ENCODE measurements at places on chromosomes 12 and 14.

GRCh38 chr12:120801146-120801545, 75.5 kb downstream of the ACADS start:
- DNase-seq: no peak

DNA sequence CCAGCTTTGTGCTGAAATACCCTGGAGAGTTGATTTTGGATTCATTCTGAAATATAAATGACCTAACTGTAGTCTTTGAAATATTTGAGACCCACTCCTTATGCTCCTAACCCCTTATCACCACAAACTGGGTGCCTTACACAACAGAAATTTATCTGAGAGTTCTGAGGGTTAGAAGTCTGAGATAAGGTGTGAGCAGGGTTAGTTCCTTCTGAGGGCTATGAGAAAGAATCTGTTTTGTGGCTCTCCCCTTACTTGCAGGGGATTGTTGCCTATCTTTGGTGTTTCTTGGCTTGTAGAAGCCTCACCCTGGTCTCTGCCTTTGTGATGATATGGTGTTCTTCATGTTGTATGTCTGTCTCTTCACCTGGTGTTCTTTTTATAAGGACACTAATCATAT, 91.7 kb downstream of the DERA start:
- no peak for DNase-seq

DNA sequence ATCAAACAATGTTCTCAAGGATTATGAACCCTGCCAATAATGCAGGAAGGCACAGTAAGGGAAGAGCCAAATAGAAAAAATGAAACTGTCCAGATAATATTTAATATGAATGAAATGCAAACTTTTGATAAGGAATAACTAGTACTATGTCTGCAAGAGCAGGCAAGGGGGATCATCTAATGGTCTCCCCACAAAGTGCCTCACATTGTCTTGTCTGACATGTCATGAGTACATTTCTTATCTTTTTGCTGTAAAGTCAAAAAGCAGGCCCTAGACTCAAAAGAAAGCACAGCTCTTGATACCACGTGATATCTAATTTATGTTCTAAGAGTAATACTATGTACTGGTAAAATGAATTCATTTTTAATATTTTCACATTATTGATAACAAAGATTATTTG, 43.9 kb upstream of the GTF2A1 start:
- DNase-seq: no peak

DNA sequence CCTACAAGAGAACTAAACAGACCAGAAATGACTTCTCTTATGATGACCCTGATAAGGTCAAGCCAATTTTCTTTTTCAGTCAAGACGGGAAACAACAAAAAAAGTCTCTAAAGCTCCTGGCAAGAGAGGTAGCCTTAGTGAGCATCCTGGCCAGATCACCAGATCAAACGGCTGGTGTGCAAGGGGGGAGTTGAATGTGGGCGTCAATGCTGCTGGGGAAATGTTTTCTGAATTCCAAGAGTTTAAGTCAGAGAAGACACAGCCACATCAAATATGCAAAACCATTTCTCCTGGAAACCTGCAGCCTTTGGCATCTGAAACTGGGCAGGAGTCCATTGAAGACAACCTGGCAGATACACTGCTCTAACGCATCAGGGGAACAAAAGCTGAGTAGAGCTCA, 16.0 kb upstream of the SELPLG start:
- DNase-seq: no peak

DNA sequence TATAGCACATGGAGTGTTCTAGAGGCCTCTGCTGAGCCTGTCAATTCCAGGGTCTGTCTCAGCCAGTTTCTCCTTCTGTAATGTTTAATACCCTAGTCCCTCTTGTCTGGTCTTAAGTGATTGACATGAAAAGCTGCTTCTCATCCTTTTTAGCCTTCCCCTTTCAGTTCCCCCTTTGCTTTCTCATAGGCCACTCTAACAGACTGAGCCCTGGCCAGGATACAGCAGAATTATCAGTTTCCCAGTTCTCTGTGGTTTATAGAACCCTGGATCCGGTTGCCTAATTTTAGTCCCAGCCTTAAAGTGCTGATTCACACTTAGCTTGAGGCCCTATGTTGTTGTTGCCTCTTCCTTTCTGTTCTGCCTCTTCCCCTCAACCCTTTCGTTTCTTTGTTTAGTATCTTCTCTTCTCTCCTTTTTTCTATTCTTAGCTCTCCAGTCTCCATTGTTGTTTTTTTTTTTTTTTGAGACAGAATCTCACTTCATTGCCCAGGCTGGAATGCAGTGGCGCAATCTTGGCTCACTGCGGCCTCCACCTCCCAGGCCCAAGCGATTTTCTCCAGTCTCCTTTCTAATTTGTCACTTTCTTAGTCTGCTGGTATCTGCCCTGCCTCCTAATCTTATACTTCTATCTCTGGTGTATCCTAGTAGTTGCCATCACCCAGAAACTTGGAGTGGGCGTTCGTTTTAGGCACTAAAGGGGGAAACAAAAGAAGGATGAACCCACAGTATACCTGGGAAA, 2.9 kb upstream of the BIN2 start:
- DNase-seq: peak; percentile 44

DNA sequence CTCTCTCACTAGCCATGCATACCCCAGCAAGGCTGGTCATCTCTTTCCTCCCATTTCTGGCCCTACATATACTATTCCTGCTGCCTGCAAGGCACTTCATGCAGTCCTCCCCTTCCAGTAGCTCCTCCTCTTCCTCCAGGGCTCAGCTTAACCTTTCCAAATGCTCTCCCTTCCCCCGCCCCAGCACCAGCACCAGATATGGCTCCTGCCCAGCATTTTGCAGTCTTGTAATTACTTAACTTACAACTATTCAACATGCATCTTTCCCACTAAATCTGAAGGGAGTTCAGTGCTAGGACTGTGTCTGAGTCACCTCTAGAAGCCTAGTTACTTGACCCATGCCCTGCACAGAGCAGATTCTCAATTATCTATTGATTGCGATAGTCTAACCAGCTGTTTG, 1.8 kb upstream of the FBXO21 start:
- DNase-seq: no peak

DNA sequence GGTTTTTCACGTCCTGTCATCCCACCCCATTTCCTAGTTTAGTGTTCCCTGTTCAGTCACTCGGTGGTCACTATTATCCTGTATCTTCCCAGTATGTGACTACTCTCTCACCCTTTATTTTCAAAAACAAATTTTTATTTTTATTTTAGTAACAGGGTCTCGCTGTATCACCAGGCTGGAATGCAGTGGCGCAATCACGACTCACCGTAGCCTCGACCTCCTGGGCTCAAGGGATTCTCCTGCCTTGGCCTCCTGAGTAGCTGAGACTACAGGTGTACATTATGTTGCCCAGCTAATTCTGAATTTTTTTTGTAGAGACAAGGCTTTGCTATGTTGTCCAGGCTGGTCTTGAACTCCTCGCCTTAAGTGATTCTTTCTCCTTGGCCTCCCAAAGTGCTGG, 20.1 kb upstream of the PRICKLE1 start:
- no peak for DNase-seq
